ENCODE measurements at places on chromosomes 6 and 20.

- no peak for DNase-seq
These were observed 12.2 kb downstream of the TPD52L1 start for GRCh38 chr6:125165776-125166175.

DNA sequence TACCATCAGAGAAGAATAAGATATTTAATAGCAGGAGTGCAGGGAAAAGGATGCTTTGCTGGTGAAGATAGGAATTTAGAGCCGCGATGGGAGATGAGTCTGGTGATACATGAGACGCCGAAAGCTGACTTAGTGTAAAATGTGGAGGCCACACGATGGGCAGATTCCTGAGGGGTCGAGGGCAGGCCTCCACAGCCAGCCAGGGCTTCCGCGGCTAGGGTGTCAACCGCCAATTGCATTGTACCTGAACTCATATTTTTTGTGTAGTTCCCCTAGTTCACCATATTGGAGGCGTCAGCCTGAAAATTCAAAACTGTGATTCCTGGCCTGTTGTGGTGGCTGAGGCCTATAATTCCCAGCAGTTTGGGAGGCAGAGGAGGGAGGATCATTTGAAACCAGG lies 8.5 kb downstream of the ETV7 start:
- DNase-seq: no peak

DNA sequence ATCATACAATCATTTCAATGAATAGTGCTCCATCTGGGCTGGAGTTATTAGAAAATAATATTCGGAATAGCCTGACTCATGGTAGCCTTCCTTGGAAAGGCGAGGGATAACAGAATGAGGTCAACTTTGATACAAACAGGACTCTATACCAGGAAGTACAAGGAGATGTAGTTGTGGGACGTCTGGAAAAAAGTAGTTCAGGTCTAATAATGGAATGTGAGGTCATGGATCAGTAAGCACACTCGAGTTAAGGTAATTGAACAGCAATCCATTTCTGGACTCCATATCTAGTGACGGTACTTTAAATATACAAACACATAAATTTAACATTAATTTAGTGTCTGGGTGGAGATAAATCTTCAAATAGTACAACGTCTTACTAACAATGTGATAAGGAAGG lies 1204.0 kb upstream of the ADGRB3 start:
- no peak for DNase-seq

DNA sequence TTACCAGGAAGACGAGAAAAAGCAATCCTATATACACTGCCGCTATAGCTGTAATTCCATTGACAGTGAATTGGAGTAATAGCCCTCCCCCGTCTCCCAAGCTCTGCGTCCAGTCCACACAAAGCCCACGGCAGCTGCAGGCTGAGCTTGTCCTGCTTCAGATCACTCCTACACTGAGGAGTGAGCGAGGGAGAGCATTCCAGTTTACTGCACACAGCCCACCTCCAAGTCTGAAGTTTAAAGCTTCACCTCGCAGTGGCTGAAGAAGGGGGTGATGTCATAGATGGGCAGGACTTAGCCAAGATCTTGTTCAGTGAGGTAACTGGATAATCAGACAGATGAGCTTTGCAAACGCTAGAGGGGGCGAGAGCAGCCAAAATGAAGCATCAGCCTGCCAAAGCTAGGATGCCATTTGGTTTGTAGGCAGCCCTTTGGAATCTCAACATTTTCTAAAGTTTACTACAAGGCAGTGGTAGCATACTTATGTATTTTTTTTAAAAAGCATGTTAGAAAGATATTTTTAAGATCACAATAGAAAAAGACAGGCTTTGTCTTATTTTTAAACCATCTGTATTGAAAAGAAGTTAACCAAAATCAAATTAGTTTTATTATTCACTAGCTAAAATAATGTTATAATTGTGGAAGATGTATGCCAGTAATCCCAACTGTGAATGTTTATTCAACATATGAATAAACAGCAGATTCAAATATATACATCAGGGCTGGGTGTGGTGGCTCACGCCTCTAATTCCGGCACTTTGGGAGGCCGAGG lies at the start of gene FLRT3:
Gene FLRT3 (minus strand): TSS at position 213 of the 772 bp plus-strand sequence. CDS start 10,106 bp downstream, outside the sequence.
- DNase-seq: peak; percentile 21

DNA sequence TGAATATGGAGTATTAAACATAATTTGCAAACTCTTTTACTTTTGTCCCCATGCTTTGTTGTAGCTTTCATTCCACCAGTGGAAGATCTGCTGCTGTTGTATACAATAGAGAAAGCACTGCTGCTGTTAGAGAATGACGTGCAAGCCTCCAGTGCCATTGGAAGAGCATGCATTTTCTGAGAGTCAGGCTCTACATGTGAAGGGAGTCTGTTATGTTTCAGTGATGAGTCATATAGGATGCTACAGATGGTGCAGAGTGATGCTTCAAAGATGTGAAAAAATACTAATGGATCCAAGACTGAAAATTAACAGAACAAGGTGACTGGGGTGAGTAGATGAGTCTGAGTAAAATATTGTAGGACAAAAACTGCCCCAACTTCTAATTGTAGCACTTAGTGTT lies 22.4 kb upstream of the BACH2 start:
- DNase-seq: peak; percentile 49

GRCh38 chr20:44400970-44401769 lies 45.7 kb downstream of the HNF4A start:
- no peak for DNase-seq

- DNase-seq: no peak
These were observed 22.2 kb downstream of the TOX2 start for GRCh38 chr20:43936805-43937204.

DNA sequence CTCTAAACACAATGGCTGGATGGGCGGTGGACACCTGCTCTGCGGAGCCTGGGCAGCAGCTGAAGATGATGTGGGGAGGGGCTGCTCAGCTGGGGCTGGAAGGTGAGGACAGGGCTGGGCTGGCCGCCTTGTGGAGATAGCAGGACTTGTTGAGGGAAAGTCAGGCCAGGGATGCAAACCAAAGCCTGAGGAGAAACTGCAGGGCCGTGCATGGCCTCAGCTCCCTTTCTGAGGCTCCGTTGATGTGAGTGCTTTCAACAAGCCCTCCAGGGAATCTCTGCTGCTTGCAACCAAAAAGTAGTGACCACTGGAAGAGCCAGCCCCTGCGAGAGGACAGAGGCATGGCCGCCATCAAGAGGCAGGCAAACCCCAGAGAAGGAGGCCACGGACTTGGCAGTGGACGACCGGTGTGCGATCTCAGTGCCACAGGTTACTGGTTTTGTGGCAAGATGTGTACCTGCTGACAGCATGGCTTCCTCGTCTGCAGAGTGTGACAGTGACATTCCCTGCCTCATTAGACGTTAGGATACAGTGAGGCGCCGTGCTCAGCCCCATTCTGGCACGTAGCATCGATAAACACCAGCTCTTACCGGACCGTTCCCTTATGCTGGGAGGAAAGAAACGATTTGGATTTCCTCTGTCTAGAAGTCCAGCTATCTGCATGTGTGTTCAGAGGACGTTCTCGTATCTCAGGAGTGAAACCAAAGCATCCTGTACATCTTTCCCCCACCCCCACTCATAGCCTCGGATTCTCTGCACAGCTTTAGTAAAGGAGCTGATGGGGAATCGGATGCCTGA lies 37.9 kb downstream of the ERMARD start:
- no peak for DNase-seq

GRCh38 chr6:146985966-146986365 lies 218.3 kb upstream of the STXBP5 start:
- DNase-seq: no peak

- DNase-seq: peak; percentile 10
These were observed 46.9 kb upstream of the ENPP5 start for GRCh38 chr6:46217671-46218131.

DNA sequence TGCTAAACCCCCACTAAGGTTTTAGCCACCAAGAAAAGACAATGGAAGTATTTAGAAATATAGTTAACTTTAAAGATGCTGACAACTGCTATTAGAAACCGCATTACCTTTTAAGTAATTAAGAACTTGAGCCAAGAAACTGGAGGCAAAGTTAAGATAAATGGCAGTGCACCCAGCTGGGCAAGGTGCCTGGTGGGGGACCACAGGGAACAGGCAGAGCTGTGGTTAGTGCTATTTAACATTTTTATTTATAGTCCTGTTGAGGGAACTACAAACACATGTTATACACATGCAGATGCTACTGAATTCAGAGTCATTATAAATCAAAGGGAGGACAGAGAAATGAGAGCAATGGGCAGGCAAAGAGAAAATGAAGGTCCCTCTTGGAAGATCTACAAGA lies 447.9 kb downstream of the TFAP2B start:
- no peak for DNase-seq

GRCh38 chr6:41536795-41537758 lies 9.1 kb upstream of the FOXP4 start:
- no peak for DNase-seq

GRCh38 chr20:36873498-36874189 lies 2.3 kb upstream of the TLDC2 start:
- no peak for DNase-seq

DNA sequence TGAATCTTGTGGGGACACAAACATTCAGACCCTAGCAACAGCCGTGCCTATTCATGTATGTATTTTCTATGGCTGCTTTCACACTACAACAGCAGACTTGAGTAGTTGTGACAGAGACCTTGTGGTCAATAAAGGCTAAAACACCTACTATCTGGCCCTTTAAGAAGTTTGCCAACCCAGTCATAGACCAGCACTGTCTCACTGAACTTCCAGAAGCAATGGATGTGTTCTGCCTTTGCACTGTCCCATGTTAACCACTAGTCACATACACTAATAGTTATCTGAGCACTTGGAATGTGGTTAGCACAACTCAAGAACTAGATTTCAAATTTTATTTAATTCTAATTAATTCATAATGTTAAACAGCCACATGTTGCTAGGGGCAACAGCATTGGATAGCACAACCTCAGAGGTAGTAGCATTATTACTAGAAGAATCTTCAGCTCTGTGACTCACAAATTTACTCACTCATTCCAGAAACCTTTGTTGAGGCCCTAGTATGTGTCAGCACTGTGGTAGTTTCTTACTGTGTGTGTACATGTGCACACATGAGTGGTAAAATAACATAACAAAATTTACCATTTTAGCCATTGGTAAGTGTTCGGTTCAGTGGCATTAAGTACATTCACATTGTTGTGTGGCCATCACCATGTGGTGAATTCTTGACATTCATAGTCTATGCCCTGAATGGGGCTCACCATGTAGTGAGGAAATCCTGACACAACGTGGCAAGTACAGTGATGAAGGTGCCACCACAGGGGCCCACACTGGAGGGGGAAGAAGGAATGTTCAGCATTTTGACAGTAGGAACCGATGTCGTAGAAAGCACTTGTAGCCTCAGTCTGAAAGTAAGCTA lies 107.3 kb downstream of the CEP57L1 start:
- peak; percentile 77 for DNase-seq

- no peak for DNase-seq
These were observed 163.2 kb downstream of the AIG1 start for GRCh38 chr6:143223895-143224294.

DNA sequence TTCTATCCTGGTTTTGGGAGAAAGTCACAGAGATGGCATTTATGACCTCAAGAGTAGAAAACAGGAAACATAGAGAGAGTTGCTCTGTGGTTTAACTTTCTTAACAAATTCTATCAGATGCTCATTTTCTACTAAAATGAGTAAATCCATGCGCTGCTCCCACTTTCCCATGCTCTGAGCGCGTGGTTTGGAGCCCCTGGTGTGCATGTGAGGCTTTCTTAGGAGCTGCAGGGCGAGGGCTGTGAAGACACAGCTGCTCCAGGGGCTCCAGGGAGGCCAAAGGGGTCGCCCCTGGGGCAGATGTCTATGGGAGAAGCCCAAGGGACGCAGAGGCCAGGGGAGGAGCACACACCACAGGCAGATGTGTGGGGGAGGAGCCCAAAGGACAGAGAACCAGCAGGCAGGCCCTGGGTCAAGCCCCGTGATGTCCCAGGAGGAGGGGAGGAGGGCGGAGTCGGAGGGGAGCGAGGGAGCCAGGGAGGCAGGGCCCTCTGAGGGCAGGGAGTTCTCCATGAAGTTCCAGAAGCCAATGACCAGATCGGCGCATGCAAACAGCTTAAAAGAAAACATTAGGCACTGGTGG lies 122.9 kb downstream of the IRF4 start:
- no peak for DNase-seq

GRCh38 chr20:2981646-2982045 lies 61.8 kb upstream of the GNRH2 start:
- no peak for DNase-seq

GRCh38 chr20:33859157-33859695 lies 48.1 kb downstream of the CHMP4B start:
- DNase-seq: peak; percentile 65

GRCh38 chr6:134585517-134585873 lies 267.6 kb upstream of the SGK1 start:
- DNase-seq: no peak

DNA sequence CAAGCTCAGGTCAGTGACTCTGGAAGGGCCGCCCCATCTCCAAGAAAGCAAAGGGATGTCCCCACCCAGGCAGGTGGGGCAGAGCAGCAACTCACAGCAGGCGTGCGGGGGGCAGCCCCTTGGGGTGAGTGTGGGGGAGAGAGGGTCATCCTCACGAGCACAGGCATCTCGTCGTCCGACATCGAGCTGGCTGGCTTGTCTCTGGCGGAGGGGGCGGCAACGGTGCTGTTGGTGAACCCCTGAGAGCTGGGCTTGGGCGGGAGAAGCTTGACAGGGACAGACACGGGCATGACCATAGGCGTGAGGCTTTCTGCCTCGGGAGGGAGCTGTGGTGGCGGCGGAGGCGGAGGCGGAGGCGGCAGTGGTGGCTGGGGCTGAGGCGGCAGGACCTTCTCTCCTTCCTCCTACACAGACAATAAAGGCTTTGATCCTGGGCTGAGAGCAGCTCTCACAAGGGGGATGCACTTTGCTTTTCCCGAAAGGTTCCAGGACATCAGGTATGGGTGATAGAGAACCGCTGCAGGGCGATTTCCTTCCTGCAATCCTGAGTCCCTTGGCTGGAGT lies 45.6 kb upstream of the MRPS10 start:
- DNase-seq: no peak

- DNase-seq: no peak
These were observed 20.5 kb downstream of the SNAI1 start for GRCh38 chr20:50003253-50003656.

DNA sequence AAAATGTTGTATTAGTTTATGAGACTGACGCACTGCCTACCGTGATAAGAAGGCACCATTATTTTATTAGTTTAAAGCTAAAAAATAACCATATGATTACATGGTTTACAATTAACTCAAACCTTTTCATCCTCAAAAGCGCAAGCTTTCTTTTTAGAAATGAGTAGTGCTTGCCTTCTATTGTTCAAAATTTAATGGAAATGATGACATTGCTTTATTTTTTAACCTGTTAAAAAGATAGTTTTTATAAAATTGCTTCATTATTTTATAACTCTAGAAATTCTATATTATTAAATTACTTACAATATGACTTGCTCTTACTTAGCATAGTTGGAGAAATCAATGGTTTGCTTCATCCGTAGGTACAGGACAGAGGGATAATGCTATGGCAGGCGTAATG lies 78.7 kb upstream of the HDDC2 start:
- DNase-seq: no peak
